ENCODE measurements at places on chromosomes 11 and 22. TPM values are rescaled to one million over a fixed set of nuclear protein-coding genes. Genes with fewer than 3 reads are reported as not detected.

ARVCF gene
- total RNA-seq = 95.0 TPM

DNA sequence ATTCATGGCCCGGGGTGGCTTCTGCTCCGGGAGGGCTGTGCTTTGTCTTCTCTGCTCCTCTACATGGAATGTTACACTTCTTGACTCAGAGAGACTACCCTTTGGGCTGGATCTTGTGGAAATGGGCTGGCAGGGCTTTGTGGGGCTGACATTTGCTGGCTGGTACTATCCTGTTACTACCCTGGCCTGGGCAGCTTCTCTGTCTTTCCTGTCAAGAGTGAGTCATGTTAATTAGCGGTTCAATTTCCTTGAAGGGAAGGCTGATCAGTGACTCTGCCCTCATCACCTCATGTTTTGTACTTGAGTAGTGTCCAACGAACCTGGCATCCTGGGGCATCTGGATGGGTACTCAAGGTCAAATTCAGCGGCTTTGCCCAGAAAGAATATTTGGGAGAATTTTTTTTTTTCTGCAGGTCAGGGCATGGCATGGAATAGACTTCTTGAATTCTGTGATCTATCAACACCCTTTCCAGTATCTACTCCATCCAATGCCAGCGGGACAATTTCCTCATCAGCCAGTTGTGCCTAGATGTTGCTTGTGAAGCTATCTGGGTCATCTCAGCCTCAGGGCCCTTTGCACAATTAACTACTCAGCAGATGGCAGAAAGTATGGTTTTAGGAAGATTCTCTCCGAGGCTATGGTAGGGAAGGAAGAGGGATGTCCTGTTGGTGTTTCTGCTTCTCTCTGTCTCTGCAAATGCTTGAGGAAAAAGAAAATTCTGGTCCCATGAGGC, 140.5 kb upstream of the PLET1 start:
- DNase-seq = no peak

GRCh38 chr22:41557401-41558240, 3.2 kb upstream of the CSDC2 start:
- DNase-seq = peak; percentile 80

MS4A4A gene
- 44.9 TPM for total RNA-seq

DNA sequence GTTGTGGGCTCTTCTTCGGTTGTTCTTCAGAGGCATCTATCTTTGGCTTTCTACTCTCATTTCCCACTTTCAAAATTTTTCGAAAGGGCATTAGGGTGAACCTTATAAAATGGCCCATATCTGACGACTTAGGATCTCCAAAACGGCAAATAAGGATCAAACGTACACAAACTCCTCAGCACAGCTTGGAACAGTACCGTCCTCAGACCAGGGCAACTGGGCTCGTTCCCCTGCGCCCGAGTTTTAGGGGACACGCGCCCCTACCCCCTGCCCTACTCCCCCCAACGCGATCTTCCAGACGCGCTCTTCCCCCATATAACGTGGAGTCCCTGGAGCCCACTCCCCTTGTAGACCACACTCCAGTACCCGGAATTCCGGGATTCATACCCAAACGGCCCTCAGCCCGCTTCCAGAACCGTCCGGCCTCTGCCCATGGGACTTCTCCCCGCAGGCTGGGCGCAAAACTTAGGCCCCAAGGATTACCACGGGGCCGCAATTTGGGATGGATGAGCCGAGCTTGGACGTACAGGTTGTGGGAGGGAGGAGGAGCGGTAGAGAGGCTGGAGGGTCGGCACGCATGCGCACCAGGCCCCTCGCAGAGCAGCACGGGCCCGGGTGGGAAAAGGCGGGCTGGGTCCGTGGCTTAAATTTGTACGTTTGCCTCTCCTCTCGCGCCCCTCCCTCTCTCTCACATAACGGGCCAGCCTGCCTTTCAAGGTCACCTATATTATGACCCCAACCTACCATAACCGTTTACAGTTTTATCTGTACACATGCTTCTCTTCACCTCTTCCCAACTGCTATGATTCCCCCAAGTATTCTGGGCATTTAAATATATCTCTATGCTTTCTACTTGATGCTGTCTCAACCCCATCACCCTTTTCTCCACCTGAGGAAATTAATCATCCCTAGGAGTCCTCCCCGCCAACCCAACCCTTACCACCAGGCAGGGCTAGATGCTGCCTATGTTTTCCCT, 3.4 kb downstream of the CCDC89 start:
- no peak for DNase-seq

DNA sequence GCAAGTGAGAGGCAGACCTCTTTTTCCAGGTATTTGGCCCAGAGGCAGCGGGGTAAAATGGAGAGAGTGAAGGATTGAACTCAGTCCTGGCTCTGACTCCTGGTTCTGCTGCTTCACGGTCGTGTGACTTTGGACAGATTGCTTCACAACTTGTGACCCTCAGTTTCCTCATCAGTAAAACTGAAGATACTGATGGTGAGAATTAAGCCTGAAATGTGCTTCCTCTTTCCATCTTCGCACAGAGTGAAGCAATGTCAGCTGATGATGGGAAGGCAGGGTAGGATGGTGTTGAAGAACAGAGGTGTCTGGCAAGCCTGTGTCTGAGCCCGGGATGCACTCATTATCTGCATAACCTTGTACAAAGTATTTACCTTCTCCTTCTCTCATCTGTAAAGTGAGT, 59.0 kb downstream of the UBASH3B start:
- no peak for DNase-seq

- DNase-seq = no peak
Observed at GRCh38 chr22:32602154-32602553, 127.5 kb downstream of the FBXO7 start.

DNA sequence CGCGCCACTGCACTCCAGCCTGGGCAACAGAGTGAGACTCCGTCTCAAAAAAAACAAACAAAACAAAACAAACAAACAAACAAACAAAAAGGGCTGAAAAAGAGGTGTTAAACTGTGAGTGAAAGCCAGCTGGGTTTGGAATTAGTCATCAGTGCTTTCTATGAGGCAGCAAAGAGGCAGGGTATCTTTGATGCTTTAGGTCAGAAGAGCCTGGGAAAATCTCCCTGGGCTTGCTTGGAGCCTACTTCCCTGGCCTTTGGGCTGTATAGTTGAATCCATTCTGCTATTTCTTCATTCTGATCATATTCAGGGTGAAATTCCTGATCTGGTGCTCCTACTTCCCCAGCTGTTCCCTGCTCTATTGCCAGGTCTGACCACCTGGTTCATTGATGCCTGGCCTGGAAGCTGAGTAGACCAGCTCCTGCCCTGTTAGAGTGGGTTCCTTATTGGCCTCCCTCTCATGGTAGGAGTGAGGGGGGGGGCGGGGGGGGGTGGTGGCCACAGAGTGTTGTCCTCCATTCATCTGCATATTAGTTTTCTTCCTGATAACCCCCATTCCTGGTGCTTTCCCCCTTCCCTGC, 65.6 kb downstream of the INSC start:
- DNase-seq = no peak

DNA sequence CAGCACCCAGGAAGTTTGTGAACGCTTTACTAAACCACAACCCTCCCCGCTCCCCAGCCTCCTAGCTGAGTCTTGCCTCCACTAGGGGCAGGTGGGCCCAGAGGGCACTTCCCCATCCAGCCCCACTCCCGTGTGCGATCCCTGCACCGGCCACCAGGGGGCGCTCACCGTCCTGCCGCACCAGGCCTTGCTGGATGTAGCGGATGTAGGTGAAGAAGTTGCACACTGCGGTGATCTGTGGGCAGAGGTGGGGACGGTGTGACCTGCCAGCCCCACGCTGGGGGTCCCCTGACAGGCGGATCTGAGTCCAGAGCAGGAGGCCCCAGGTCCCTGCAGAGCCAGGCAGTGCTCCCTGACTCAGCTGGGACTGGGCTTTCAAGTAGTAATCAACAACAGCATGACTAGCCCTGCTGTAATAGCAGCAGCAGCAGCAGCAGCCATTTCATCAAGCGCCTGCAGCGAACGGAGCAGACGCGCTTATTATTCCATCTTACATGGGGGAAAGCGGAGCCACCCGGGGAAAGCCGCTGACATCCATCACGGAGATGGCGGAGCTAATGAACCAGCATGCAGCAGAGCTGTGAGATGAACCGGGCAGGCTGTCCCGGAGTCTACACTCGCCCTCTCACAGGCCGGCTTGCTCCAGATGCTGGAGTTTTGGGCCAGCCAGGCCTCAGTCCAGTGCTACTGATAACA, 7.9 kb upstream of the FADS3 start:
- no peak for DNase-seq

OSM gene
- total RNA-seq = 27.1 TPM

Measured in thoracic aorta (tissue), 2 donors.